ENCODE measurements at places on chromosomes 1 and 21.

DNA sequence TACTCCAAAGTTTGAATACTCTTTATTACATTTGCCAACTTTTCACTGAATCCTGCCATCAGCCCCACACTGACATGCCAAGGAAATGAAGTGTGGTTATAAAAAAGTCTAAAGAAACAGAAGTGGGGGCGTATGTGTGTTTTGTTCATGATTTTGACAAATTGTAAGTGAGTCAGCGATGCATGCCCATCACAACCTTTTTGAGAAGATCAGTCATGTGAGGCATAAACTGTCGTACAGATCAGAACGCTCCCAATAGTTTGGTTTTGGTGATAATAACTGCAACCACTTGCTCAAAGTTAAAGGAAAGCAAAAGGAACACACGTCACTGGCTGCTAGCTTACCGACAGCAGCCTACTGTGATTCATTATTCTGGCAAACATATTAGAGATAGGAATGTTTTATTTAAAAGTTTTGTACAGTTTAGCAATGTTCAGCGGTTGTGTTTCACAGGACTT lies 95.6 kb downstream of the RGS2 start:
- peak; percentile 8 for DNase-seq

- peak; percentile 69 for DNase-seq
These were observed 76.3 kb downstream of the ITPKB start for GRCh38 chr1:226662642-226663326.

DNA sequence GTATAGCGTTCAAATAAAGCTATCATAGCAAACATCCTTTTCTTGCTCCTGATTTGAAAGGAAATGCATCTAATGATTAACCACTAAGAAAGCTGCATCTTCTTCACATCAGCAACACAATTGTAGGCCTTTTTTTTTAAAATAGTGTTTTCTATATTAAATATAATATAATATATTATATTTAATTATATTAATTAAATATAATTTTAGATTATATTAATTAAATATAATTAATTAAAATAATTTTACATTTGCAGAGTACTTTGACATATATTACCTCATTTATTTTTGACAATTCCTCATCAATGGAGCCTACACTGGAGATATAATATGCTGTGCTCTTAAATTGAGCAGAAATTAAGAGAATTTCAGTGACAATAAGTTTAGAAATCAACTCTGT lies 193.0 kb downstream of the GPR52 start:
- no peak for DNase-seq

DNA sequence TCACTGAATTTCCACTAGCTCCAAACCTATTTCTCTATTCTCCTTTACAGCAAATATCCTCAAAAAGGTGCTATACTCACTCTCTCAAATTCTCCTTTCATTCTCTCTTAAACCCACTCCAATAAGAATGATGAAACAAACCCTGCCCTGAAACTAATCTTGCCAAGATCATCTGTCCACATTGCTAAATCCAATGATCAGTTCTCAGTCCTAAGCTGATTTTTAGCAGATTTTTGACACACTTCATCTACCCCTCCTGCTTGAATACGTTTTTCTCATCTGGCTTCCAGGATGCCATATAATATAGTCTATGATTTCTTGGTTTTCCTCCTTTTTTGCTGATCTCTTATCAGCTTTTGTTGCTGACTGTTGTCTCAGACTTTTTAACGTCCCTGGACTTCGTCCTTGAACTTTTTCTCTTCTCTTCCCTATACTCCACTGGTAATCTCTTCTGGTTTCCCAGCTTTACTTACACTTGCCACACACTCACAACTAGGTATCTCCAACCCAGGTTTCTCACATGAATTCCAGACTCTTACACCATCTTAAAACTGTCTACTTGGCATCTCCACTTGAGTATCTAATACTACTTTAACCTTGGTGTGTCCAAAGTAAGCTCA lies 35.3 kb downstream of the RERE start:
- DNase-seq = no peak

GRCh38 chr1:177920091-177920490 lies 49.8 kb downstream of the SEC16B start:
- no peak for DNase-seq

DNA sequence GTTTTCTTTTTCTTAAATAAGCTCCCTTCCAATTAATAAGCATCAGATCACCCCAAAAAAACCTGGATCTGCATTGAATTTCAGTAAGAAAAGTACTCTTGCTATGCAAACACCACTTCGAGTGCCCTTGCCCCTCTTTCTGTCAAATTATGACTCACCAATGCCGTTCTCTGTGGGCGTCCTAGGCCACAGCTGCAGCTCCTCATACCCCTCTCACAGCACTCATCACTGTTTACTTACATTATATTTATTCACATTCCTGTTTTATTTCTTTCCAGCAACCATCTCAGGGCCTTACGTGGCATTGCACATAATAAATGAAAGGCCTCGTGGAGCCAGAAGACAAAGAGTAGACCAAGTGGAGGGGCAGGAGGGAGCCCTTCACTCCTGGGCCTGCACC lies 99.1 kb upstream of the CTTNBP2NL start:
- no peak for DNase-seq

DNA sequence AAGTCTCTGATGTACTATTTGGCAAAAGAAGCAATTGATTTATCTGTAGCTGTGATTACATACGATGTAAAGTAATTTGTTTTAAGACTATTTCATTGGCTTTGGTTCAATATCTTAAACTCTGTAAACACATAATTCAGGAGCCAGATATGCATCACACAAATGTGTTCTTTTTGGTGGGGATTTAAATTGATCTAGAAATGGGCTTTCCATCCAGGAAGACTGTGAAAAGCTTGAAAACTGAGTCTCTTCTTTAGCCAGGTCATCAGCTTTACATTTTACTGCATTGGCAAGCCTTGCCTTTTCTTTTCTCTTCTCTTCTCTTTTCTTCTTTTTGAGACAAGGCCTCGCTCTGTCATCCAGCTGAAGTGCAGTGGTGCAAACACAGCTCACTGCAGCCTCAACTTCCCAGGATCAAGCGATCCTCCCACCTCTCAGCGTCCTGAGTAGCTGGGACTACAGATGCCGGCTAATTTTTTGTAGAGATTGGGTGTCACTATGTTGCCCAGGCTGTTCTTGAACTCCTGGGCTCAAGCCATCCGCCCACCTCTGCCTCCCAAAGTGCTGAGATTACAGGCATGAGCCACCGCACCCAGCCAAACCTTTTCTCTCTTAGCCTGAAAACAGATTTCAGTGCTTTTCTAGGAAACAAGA lies 1.4 kb downstream of the RCAN3 start:
- DNase-seq = no peak

GRCh38 chr1:198205016-198205684 lies 48.4 kb downstream of the NEK7 start:
- DNase-seq = no peak

DNA sequence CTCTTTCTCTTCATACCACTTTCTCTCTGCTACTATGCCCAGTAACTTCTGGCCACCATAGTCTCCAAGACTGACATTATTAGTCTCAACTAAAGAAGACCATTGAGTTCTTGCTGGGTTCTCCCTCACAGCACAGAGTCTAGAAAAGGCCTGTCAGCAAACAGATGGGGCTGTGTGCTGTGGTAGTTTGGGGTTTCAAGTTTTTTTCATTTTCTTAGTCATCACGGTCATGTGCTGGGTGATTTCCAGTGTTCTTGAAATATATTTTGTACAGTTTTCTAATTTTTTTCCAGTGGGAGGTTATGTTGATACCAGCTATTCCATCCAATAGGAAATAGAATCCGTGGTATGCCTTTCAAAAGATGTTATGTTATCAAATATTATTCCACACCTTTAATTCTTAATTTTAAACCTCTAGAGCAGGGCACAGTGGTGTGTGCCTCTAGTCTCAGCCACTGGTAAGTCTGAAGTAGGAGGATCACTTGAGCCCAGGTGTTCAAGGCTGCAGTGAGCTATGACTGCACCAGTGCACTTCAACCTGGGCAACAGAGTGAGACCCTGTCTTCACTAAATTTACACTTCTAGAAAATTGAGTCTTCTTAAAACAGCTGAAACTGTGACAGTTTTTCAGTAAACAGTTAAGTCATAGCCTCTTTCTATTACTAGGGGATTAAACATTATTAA lies 8.3 kb downstream of the CFHR2 start:
- no peak for DNase-seq

GRCh38 chr1:151846062-151846568 lies 6.5 kb upstream of the C2CD4D start:
- no peak for DNase-seq

DNA sequence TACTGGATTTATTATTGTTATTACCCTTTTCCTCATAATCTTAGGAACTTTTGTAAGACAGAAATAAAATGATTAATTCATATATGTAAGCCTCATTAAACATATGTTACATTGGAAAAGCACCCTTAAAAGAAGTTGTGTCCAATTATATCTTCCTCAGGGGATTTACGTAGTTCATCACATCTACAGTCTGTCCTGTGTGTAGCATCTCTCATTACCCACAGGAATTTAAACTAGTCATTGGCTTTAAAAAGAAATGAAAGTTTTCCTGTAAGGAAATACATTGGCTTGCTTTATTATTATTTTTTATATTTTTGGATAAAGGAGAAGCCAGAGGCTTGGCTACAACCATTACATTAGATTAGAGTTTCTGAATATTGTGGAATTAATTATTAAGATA lies 56.1 kb downstream of the SWT1 start:
- no peak for DNase-seq

DNA sequence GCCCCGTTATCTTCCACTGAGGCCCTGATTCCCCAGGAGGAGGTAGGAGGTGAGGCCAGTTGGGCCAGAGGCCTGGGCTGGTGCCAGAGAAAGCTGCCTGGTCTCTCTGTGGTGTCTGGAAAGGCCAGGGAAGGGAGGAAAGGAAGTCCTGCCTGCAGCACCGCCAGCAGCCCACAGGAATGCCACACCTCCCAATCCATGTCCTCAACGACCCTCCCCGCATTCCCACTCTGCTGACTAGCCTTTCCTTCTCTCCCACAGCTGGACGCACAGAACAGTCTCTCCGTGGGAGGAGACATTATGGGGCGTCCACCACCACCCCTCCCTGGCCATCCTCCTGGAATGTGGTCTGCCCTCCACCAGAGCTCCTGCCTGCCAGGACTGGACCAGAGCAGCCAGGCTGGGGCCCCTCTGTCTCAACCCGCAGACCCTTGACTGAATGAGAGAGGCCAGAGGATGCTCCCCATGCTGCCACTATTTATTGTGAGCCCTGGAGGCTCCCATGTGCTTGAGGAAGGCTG lies 18.0 kb downstream of the CSF1 start:
- no peak for DNase-seq

- DNase-seq = no peak
These were observed 96.6 kb upstream of the TNR start for GRCh38 chr1:175839779-175840669.

DNA sequence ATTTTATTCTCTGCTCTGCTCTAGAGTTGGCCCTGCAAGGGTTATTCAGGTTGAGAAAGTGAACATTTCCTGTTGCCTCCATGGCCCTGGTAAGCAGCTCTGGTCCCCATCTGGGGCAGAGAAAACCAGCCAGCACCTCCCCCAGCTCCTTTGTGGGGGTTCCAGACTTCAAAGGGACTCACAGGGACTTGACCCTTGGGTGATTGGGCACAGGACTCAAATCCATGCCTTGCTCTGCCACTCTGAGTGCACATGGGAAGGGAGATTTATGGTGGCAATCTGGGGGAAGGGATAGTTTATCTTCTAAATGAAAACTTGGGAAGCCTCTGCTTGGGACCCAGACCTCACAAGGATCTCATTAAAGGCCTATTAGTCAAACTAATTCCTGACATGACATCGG lies 212.8 kb downstream of the FOXD2 start:
- DNase-seq = no peak

DNA sequence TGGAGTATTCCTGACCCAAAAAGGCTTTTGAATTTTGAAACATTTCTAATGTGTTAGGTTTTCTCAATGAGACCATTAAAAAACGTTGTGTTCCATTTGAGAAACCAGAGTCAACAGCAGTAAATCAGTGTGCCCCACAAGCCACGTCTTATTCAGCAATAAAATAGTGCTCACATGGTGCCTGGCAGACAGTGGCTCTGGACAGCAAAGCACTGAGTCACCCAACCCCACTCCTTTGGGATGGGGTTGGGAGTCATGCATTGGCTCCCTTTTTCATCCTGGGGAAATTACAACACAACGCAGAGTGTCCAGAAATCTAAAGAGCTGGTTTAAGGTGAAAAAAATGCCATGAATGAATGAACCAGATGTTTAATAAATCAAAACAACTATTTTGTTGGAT lies 46.5 kb downstream of the KCNJ15 start:
- no peak for DNase-seq

GRCh38 chr1:206457408-206458120 lies 12.7 kb upstream of the IKBKE start:
- DNase-seq = no peak

DNA sequence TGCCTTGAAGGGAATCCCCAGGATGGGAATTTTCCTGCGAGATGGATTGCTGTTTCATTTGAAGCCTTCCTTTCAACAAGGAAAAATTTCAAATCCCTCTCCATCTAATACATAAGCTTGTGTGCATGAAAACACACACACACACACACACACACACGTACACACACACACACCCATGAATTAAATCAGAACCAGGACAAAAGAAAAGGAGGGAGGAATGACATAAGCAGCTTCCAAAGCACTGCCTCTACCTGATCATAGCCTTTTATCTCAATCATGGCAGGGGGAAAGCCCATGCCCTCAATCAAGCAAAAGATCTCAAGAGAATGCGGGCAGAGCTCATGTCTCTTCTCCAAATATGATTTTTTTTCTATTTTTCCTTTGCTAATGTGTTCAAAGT lies 139.7 kb downstream of the SLC44A5 start:
- DNase-seq = no peak

DNA sequence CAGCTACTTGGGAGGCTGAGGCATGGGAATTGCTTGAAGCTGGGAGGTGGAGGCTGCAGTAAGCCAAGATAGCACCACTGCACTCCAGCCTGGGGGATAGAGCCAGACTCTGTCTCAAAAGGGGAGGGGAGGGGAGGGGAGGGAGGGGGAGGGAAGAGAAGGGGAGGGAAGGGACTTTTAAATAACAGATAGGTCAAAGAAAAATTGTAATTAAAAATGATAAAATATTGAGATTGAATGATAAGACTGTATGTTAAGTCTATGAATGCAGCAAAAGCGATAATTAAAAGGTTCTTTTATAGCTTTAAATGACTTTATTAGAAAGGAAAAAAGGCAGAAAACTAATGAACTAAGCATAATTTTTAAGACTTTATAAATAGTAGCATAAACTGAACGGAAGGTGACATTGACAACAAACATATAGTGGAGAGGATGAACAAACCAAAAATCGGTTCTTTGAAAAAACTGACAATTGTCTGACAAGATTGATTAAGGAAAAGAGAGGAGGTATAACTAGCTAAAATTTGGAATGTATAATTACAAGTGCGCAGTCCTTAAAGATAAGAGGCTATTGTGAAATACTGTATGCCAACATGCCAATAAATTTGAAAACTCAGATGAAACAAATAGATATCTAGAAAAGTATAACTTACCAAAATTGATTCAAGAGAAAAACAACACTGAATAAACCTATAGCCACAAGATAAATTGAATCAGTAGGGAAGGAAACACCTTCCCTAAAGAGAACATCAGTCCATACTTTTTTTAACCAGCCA lies 8.4 kb downstream of the SPOCD1 start:
- DNase-seq = no peak

GRCh38 chr1:155977690-155978324 lies 540 bp downstream of the ARHGEF2 start:
- DNase-seq = peak; percentile 51

- no peak for DNase-seq
These were observed 14.7 kb upstream of the IGFN1 start for GRCh38 chr1:201175820-201176500.

GRCh38 chr1:69814926-69815325 lies 247.2 kb downstream of the LRRC7 start:
- no peak for DNase-seq

GRCh38 chr1:2602866-2603520 lies 16.4 kb downstream of the PRXL2B start:
- DNase-seq = no peak
